ENCODE measurements at places on chromosomes 6 and 20. TPM values are rescaled to one million over a fixed set of nuclear protein-coding genes. Genes with fewer than 3 reads are reported as not detected.

- ATAC-seq, result no peak
Observed at GRCh38 chr20:51305316-51306052, 237.0 kb downstream of the NFATC2 start.

DNA sequence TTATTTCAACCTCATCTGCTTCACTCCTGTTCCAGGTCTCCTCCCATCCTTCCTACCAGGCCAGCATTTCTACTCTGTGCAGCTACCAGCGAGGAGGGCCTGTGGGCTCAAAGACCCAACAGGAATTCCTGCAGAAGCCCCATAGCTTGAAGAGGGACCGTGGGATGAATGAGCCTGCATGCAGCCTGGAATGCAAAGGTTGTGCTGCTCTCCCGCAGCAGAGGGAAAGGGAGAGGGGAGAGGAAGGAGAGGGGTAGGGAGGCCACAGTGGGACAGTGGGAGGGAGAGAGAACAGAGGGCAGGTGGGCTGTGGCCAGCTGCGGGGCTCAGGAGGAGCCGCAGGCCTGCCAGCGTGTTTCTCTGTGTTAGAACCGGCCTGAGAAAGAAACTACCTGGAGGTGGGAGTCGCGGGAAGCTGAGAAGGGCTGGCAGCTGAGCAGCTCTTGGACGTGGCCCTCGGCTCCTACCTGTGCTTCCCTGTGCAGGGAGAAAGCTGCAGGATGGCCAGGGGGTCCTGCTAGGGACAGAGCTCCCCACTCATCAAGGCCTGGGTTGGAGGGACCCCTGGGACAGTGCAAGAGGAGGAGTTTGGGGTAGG lies 66.1 kb upstream of the MLN start:
- no peak for ATAC-seq

DNA sequence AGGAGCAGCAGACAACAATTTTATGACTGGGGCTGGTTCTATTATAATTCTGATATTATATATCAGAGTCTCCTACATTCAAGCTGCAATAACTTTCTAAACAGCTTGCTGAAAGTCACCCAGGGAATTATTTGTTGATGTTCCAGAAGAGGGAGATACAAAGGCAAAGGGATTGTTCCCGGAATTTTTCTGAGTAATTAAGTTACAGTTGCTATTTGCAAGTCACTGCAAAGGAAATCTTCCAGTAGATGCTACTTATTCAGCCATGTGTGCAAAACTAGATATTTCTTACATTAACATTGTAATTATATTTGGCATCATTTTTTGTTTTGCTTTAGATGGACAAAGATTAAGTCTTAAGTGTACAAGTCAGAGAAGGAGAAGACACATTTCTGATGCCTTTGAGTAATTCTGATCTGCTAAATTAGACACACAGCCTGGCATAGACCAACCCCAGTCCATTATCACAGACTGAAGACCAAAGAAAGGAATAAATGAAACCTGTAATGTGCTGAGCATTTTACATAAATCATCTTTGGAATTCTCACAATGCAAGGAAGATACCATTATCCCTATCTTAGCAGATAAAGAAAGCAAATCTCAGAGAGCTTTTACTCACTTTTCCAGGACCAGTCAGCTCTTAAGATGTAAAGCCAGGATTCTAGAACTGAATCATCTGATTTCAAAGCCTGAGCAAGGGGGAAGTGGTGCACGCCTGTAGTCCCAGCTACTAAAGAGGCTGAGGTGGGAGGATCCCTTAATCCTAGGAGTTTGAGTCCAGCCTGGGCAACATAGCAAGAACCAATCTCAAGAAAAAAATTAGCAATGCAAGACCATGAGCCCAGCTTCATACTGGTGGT lies 62.6 kb upstream of the AKAP12 start:
- ATAC-seq, result no peak

GRCh38 chr20:61662968-61663331 lies 402.7 kb downstream of the TAF4 start:
- ATAC-seq, result no peak

DNA sequence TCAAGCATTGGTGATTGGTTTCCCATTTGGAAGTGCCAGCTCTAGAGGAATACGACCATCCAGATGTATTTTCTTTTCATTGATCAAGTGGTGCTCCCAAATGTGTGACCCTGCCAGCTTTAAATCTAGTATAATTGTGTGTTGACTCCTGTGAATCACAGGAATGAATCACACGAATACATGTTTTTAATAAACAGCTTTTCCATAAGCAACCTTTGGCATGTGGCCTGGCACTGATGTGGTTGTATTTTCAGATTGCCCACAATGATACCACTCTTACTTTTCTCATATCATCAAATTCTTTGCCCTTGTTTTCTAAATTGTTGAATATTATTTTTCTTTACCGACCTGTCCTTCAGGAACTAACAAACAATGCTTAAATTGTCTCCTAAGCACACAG lies 367 bp downstream of the GSTA3 start:
- no peak for ATAC-seq

C20orf144 gene
- not detected for total RNA-seq

DNA sequence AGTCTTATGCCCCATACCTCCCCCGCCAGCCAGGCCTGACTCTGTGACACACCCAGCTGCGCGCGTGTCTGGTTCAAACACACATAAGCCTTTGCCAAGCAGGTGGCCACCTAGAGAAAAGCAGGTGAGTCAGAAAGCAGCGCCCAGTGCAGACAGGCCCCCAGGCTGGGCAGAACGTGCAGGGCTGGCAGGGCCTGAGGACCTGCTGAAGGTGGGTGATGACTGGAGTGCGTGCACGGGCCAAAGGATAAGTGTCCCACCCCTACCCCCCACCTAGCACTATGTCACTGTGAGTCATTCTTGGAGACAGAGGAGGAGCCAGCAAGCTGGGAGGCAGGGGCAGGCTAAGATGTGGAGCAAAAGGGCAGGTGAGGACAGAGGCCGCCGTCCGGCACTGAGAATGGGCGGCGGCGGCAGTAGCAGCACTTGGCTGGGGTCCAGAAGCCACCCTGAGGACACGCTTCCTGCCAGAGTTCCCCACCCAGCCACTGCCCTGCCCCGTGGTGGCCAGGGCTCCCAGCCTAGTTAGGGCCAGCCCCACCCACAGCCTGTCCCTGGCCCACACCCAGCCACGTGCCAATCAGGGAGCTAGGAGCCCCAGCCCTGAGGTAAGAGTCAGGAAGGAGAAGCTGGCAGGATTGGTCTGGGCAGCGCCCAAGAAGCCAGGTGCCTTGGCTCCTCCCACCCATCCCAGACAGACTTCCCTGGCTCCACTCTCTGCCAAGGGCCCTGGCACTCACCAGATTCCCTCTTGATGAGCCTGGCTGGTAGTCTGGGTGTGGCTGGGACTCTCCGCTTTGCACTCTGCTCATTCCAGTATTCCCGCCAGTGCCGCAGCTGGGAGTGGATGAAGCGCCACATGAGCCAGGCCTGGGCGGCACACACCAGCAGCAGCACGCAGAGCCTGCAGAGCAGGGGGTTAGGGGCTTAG lies 72.7 kb downstream of the TRAM2 start:
- ATAC-seq, result peak; percentile 94

PAX1 gene
- not detected for total RNA-seq

DNA sequence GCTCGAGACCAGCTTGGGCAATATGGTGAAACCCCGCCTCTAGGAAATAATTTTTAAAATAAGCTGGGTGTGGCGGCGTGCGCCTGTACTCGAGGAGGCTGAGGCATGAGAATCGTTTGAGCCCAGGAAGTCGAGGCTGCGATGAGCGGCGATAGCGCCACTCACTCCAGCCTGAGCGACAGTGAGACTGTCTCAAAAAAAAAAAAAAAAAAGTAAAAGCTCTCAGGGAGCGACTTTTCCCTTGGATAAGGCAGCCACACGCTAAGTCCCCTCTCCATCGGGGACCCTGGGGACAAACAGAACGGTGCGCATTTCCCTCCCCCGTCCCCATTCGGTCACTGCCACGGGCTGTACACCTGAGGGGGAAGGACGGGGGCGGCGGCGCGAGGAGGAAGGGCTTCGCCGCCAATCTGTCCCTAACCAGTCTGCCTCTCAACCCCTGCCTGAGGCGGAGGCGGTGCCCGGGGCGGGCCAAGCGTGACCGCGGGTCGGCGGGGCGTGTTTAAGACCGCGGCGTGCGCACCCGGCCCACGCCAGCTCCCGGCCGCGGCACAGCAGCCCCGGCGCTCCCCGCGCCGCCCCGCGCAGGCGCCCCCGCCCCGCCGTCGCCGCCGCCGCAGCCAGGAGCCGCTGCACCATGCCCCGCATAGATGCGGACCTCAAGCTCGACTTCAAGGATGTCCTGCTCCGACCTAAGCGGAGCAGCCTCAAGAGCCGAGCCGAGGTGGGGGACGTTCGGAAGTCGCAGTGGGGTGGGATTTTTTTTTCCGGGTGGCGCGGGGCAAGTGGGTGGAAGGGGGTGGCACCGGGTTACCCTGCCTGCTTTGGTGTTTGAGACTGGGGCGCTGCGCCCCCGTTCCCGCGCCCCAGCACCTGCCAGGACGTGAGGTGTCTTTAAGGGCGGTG lies at the start of gene GMPR:
Gene GMPR (plus strand): TSS at position 531 of the 906 bp plus-strand sequence. CDS start 107 bp downstream, at position 638.
- peak; percentile 62 for ATAC-seq

- no peak for ATAC-seq
Observed at GRCh38 chr20:14956026-14956425, 618.6 kb upstream of the FLRT3 start.

- no peak for ATAC-seq
Observed at GRCh38 chr20:33339515-33340058, 56.6 kb downstream of the BPIFB1 start.

- peak; percentile 55 for ATAC-seq
Observed at GRCh38 chr20:31603822-31604566, 1.1 kb upstream of the ID1 start.

SLC35F1 gene
- total RNA-seq, result not detected

GRCh38 chr6:169042061-169042460 lies 211.6 kb downstream of the THBS2 start:
- no peak for ATAC-seq

- peak; percentile 84 for ATAC-seq
Observed at GRCh38 chr20:44388466-44389023, 33.0 kb downstream of the HNF4A start.

GRCh38 chr20:4147319-4147718 lies 132.0 kb upstream of the RNF24 start:
- ATAC-seq, result no peak

GRCh38 chr6:7900621-7901020 lies 10.0 kb downstream of the TXNDC5 start:
- no peak for ATAC-seq

SLC22A1 gene
- 0.44 TPM for total RNA-seq

DNA sequence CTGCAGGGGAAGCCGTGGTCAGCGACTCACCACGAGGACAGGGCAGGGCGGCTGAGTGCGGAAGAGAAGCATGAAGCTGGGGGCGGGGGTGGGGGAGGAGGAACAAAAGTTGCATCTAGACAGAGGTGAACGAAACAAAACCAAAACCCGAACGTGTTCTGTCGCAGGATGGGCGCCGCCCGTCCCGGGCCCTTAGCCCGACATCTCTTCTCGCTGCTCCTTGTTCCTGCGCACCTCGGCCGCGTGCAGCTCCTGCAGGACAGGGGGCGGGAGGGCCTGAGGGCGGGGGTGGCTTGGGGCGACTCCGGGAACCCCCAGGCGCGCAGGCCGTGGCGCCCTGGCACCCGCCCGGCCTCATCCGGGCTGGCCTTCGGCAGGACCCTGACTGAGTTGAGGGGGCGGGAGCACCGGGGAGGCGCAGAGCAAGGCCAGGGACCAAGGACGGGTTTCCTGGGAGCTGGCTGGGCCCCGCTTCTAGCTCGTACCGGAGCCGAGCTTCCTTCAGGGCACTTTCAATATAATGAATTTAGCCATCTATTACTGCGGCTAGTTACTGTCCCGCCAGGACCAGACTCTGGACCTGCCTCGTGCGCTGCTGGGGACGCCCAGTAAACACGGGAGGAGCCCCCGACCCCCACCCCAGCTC lies 12.0 kb downstream of the STMN3 start:
- peak; percentile 3 for ATAC-seq

DNA sequence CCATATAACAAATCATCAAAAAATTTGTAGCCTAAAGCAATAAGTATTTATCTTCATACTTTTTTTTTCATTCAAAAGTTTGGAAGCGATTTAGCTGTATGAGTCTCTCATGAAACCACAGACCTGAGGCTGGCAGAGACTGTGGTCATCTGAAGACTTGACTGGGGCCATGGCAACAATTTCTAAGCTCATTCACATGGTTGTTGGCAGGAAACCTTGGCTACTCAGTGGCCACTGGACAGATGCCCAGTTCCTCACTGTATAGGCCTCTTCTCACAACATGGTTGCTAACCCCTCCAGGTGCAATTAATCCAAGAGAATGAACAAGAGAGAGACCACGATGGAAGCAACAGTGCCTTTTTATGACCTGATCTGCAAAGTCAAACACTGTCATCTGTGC lies 235.9 kb downstream of the BTBD3 start:
- ATAC-seq, result no peak

PRSS16 gene
- 7.7 TPM for total RNA-seq

TMC2 gene
- total RNA-seq, result not detected

ANKEF1 gene
- 6.7 TPM for total RNA-seq

DNA sequence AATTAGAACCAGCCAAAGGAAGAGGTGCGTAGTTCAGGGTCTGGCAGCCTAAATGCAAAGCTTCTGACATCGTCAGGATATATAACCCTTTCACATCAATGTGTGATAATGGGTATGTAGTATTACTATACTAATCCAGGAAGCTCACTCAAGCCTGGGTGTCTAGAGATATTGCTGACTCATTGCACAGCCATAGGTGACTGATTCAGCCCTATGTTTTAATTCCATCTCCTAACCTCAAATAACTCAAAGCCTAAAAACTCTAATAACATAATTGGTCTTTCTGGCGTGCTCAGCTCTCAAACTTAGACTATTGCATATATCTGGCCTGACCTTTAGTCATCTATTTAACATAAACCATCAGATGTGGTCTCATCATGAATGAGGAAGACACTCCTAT lies 658.4 kb downstream of the TBC1D32 start:
- ATAC-seq, result no peak

- ATAC-seq, result no peak
Observed at GRCh38 chr6:113077794-113078193, 730.7 kb downstream of the RFPL4B start.

POM121L2 gene
- not detected for total RNA-seq

DNA sequence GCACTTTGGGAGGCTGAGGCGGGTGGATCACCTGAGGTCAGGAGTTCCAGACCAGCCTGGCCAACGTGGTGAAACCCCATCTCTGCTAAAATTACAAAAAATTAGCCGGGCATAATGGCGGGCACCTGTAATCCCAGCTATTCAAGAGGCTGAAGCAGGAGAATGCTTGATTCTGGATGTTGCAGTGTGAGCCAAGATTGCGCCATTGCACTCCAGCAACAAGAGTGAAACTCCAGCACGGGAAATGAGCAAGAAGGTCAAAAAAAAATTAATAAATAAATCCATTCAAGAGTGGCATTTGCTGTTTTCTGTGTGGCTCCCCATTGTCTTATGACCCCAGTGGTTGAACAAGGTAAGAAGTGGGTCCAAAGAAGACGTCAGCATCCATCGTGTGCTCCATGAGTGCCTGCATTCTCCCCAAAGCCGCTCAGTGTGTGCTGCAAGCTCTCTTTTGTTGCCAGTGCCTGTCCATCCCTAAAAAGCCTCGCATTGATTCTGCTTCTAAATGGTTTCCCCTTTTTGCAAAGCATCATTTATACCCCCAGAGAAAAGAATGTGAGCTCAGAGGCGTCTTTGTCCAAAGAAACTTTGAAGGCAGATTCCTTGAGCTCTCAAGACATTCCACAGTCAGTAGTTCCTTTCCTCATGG lies 38.8 kb upstream of the MAP3K4 start:
- ATAC-seq, result no peak

GRCh38 chr6:163962627-163963117 lies 548.2 kb downstream of the QKI start:
- no peak for ATAC-seq
